ENCODE measurements at places on chromosomes 1 and 21. TPM values are rescaled to one million over a fixed set of nuclear protein-coding genes. Genes with fewer than 3 reads are reported as not detected.

Gene AMY1C
- total RNA-seq, result not detected

Gene FCRL3
- total RNA-seq, result not detected

Gene TRIM63
- total RNA-seq, result not detected

Gene MRPL20
- 149 TPM for total RNA-seq

Gene LRRC40
- 28.1 TPM for total RNA-seq

Gene NTMT2
- not detected for total RNA-seq

Gene CYYR1
- not detected for total RNA-seq

Gene ELOA
- 44.4 TPM for total RNA-seq

Gene RAB13
- 42.3 TPM for total RNA-seq

Gene AIM2
- total RNA-seq, result not detected

DNA sequence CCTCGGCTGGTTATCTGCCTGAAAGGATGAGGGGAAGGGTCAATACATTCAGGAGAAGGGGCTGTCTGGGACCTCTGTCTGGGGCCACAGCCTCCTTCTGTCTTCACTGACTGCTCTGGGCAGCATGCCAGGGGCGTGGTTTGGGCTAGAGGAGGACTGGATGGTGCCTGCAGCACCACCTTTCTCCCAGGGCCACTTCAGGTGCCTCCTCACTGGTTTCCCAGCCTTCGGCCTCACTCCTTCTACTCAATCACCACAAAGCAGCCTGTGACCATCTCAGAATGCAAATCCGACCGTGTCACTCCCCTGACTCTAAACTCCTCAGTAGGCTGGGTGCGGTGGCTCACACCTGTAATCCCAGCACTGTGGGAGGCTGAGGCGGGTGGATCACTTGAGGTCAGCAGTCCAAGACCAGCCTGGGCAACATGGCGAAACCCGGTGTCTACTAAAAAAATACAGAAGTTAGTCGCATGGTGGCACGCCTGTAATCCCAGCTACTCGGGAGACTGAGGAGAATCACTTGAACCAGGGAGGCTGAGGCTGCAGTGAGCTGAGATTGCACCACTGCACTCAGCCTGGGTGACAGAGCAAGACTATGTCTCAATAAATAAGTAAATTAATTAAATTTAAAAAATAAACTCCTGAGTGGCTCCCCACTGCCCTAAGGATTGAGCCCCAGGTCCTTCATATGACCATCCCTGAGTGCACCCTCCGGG is 50.1 kb upstream of the ECE1 start:
- no peak overlapping the region for H3K27ac ChIP-seq
- no peak overlapping the region for H3K4me3 ChIP-seq
- H3K27me3 ChIP-seq, result no peaks in the 10 kb centered on the region
- DNase-seq, result no peak
- H3K4me1 ChIP-seq, result peaks cover 66% of the 10 kb centered on the region

- H3K27ac ChIP-seq, result no peak overlapping the region
- H3K27me3 ChIP-seq, result no peaks in the 10 kb centered on the region
- peaks cover 26% of the 10 kb centered on the region for H3K36me3 ChIP-seq
- peaks cover 8% of the 10 kb centered on the region for H3K4me1 ChIP-seq
- no peak for DNase-seq
Observed at GRCh38 chr1:156727492-156727891, 777 bp upstream of the METTL25B start.

DNA sequence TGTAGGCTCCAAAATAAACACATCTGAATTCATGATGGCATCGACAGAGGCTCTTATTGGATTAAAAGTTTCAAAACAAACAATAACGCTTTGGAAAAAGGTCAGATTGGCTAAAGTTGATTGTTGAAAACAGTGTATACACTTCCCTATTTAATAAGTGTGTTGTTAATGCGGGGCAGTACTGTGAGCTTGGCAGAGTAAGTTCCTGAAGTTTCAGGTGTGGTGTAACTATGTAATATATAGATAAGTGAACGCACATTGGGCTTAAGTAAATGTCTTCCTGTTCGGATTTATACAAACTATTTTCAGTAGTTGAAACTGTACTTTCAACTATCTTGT is 810 bp downstream of the ZBTB37 start:
- H3K36me3 ChIP-seq, result peaks cover 35% of the 10 kb centered on the region
- H3K27ac ChIP-seq, result peak overlapping the region; percentile 79
- DNase-seq, result no peak
- no peaks in the 10 kb centered on the region for H3K27me3 ChIP-seq
- H3K4me1 ChIP-seq, result no peaks in the 10 kb centered on the region

- H3K27ac ChIP-seq, result peak overlapping the region; percentile 98
- peak; percentile 39 for DNase-seq
- peak overlapping the region; percentile 95 for H3K4me3 ChIP-seq
- H3K36me3 ChIP-seq, result no peaks in the 10 kb centered on the region
- no peaks in the 10 kb centered on the region for H3K27me3 ChIP-seq
- peaks cover 6% of the 10 kb centered on the region for H3K4me1 ChIP-seq
Observed at GRCh38 chr1:50976890-50977574, 7.0 kb downstream of the CDKN2C start.

GRCh38 chr1:181356505-181357340 is 126.6 kb upstream of the CACNA1E start:
- H3K27me3 ChIP-seq, result no peaks in the 10 kb centered on the region
- no peak overlapping the region for H3K4me3 ChIP-seq
- DNase-seq, result no peak
- H3K27ac ChIP-seq, result no peak overlapping the region

DNA sequence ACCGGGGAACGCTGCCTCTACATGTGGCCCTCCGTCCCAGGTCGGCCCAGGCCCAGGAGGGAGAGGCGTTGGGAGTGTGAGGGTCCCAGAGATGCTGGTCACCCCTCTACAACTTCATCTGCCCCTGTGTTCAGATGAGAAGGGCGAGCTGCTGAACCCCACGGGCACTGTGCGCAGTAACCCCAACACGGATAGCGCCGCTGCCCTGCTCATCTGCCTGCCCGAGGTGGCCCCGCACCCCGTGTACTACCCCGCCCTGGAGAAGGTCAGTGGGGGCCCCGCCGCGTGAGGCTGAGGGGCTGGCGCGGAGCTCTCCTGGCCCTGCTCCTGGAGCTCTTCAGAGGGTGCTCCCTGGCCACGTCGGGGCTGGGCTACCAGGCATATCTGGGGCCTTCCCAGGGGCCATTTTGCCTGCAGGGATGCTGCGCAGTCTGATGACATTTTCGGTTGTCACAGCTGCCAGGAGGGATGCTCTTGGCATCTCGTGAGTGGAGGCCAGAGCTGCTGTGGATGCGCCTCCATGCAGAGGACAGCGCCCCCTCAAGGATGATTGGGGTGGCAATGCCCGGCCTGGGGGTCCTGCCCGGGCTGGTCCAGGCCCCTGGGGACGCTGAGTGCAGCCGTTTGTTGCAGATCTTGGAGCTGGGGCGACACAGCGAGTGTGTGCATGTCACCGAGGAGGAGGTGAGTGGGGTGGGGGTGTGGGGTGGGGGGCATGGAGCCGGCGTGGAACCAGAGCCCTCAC is 68.6 kb downstream of the PIK3CD start:
- DNase-seq, result no peak
- H3K27me3 ChIP-seq, result no peaks in the 10 kb centered on the region
- no peak overlapping the region for H3K27ac ChIP-seq
- H3K36me3 ChIP-seq, result peaks cover 45% of the 10 kb centered on the region
- peaks cover 3% of the 10 kb centered on the region for H3K4me1 ChIP-seq
- H3K4me3 ChIP-seq, result no peak overlapping the region

DNA sequence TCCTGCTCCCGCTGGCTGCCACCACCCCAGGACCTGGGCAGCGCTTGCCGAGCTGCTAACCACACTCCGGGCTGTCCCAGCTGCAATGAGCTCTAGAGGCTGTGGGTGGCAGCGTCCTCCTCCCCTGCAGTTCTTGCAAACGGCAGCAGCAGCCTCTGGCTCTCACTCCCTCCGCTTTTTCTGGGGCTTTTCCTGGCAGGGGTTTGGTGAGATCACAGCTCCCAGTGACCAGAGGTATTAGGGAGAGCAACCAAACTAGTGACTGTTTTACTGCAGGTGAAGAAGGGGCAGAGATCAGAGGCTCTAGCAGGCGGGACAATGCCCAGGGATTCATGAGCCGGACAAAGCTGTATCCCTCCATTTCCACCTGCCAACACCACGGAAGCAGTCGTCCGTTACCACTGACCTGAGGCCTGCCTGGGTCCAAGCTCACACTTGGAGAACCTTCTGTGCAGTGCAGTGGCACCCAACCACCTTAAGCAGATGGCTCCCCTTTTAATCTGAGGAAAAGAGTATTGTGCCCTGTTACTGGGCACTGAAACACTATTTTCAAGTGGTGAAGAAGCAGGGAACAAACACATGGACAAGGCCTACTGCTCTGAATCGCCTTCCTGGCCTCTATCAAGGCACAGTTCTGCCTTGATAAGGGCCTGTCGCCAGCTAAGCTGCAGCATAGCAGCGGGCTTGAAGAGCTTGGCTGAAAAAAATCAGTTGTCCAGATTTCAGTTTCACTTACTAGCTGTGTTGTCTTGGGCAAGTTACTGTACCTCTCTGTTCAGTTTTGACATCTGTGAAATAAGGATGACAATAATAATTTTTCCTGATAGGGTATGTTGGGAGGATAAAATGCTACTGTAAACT is at the start of gene F5:
Gene F5, minus strand, starts transcription at position 87 of the 861 bp plus-strand sequence. CDS start 95 bp downstream, outside the sequence.
- H3K27me3 ChIP-seq, result peaks cover 3% of the 10 kb centered on the region
- no peaks in the 10 kb centered on the region for H3K36me3 ChIP-seq
- no peak within 1 kb of the TSS for H3K27ac ChIP-seq
- DNase-seq, result peak; percentile 40

DNA sequence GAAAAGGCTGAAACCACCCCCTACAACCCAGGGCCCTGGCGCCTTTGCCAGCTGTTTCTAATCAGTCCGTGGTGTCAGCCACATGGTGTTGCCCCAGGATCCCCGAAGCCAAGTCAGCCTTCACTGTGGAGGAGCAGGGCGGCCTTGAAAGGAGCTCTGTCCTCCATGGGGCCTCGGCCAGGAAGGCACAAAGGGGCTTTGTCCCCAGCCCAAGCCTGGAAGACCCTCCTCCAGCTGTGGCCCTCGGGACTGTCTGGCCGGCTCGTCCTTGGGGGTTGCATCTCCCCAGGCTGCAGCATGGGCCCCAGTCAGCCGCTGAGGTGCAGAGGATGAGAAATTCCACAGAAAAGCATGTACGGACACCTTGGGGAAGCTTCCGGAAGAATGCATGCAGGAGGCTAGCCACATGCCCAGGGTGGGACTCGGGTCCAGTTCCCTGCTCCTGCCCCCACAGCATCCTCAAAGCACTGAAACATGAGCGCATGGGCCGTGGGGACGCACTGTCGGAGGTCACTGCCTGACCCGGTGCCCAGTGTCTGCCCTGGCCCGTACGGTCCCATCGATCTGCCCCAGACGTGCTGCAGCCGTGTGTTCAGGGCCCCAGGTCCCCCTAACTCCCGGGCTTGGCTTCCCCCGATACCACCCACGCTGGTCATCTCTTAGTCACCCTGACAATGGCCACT is 38.6 kb upstream of the POFUT2 start:
- H3K36me3 ChIP-seq, result no peaks in the 10 kb centered on the region
- peak; percentile 42 for DNase-seq
- H3K27ac ChIP-seq, result no peak overlapping the region
- H3K4me3 ChIP-seq, result no peak overlapping the region
- H3K27me3 ChIP-seq, result no peaks in the 10 kb centered on the region
